ENCODE measurements at places on chromosomes 2 and 18. TPM values are rescaled to one million over a fixed set of nuclear protein-coding genes. Genes with fewer than 3 reads are reported as not detected.
A peak's percentile ranks its signal among the peaks of the same experiment; 100 is the strongest.

DNA sequence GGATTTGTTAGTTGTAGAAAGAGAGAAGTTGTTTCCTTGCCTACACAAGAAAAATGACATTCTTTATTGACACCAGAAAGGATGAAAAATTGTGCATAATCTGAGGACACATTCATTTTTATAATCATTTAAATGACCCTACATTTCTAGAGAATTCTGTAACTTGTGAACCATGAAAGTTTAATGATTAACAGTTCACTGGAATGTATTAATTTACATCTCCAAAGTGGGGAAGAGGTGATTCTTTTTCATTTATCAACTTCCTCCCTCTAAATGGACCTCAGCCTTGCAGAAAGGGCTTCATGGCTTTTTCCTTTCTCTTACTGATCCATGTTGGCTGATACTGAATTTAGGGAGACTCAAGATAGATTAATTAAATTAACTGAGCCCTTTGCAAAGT is 565.2 kb upstream of the LINC00305 start:
- DNase-seq = no peak

DNA sequence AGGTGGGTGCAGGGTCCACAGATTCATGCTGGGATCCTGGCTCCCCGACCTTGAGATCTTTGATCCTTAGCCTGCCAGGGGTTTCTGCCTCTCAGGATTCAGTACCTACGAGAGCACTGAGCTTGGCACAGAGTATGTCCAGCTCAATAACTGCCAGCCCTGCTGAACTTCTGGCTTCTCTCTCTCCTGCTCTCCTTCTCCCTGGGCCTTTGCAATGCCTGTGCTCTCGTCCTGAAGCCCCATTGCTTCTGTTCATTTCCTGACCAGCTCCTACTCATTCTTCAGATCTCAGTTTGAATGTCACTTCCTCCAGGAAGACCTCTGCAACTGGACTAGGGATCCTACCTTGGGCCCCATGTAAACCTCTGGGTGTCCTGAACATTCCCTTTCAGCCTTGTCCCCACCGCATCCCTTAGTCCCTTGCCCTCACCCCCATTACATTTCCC is 113.8 kb upstream of the HAAO start:
- no peak for DNase-seq

GRCh38 chr2:241844831-241845578 is 13.7 kb downstream of the PDCD1 start:
- DNase-seq = no peak

DNA sequence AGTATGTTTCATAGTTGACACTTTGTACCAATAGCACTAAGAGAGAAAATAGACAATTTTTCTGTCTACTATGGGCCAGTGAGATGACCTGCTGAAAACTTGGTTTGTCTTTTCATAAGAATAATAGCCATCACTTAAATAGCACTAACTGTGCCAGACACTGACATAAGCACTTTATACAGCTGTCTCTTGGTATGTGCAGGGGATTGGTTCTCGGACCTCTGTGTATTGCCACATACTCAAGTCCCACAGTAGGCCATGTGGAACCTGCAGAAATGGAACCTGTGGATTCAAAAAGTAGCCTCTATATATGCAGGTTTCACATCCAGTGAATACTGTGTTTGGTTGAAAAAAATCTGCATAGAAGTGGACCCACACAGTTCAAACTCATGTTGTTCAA is 126.7 kb downstream of the XRCC5 start:
- DNase-seq = no peak

DNA sequence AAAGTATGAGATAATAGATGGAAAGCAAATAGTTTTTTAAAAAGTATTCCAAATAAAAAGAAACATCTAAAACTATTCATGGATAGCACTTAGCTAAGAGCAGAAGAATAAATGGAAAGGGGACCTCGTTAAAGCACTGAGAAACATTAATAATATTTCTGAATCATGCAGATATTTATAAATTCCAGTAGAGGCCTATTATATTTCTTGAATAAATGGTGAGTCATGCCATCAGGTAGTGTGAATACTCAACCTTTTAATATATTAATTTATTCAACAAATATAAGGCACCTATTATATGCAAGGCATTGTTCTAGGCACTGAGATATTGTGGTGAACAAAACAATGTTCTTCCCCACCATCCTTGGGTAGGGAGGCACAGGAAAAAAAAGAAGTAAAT is 53.8 kb downstream of the ICA1L start:
- DNase-seq = no peak

DNA sequence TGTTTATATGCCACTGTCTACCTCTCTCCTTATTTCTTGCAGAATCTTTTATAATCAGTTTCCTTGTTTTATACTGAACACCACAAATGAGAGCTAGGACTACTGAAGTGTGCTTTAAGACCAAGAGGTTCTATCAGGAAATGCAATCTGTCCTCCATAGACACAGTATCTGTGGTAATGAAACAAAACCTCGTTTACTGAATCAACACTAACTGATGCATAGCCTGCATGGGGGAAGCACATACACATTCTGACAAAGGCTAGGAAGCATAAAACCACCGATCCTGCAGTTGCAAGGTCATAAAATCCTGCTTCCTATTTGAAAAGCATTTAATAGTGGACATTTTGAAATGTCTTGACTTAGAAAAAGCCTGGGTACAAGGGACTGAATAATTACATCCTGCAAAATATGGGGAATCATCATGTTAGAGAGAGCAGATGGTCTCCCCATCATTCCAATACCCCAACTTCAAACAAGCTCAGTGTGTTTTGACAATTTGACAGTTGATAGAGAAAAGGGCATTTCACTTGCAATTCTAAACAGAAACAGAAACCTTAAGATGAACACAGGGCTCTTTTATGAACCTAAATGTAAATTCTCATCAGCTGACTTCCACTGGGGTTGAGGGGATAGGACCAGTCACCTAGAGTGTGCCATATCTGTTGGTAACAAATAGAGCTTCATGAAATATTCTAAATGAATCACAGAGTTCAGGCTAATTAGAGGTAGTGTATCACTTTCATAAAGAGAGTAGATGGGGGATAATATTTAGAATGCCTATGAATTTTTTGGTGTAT is 1845.6 kb upstream of the PIK3C3 start:
- DNase-seq = no peak

- no peak for DNase-seq
These were observed 419.3 kb upstream of the VWC2L start for GRCh38 chr2:213991453-213992108.

- no peak for DNase-seq
These were observed 552.9 kb downstream of the FBXO15 start for GRCh38 chr18:73594749-73595148.

DNA sequence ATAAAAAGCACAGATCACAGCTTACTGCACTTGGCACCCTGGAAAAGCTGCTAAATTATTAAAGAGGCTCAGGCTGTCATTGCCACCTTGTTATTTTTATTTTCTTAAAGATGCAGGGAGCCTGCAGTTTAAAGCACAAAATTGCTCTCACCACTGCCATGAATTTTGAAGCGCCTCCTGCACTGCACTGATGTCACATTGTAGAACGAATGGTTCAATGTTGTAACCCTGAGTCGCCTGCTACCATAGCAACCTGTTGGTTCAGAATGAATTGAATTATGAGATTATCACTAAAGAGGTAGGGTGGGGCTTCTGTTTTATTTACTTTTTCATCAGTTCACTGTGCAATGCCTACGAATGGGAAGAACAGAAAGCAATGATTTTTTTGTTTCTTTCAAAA is 16.5 kb downstream of the SCG2 start:
- DNase-seq = no peak

- no peak for DNase-seq
These were observed 28.6 kb upstream of the GALNT5 start for GRCh38 chr2:157228946-157229345.

DNA sequence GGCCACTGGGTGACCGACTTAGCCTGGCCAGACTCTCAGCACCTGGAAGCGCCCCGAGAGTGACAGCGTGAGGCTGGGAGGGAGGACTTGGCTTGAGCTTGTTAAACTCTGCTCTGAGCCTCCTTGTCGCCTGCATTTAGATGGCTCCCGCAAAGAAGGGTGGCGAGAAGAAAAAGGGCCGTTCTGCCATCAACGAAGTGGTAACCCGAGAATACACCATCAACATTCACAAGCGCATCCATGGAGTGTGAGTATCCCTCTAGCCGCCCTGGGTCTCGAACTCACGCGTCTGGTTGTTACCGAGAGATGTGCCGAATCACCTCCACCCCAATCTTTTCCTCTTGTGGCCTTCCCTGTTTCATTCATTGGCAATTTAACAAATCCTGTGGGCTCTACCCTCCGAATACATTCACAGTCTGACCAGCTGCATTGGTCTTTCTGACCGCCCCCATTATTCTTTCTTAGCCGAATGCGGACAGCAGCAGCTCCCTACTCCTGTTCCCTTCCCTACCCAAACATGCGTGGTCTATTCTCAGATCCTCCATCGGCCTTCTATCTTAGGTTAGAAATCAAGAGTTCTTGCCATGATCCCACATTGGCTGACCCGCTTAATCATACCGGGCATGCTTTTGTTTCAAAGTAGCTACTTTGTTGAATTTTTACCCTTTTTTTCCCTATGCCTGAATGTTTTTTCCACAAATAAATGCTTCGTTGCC is 631 bp downstream of the RPL31 start:
- DNase-seq = no peak

- no peak for DNase-seq
These were observed 8.1 kb upstream of the RPIA start for GRCh38 chr2:88683160-88684021.

DNA sequence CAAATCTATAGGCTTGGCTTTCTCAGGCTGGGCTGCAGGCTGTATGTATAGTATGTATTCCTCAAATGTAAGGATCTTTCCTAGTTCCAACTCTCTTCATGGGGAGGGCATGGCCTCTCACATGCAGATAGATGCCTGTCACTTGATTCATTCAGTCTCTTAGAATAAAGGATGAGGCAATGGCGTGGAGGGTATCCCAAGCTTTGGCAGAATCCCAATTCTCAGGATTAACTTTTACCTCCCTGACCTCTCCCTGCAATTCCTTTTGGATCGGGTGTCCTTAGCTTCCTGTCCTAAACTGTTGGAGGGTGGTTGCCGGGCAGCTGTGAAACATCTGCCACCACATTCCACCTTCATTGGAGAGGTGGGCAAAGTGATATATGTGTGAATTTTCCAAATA is 80.3 kb downstream of the INSIG2 start:
- no peak for DNase-seq

- DNase-seq = peak; percentile 54
These were observed 522 bp upstream of the SRD5A2 start for GRCh38 chr2:31581124-31581795.

- DNase-seq = no peak
These were observed 88.3 kb downstream of the SOWAHC start for GRCh38 chr2:109702250-109702985.

- DNase-seq = no peak
These were observed 34.8 kb downstream of the PPP1R1C start for GRCh38 chr2:182020286-182021070.

DNA sequence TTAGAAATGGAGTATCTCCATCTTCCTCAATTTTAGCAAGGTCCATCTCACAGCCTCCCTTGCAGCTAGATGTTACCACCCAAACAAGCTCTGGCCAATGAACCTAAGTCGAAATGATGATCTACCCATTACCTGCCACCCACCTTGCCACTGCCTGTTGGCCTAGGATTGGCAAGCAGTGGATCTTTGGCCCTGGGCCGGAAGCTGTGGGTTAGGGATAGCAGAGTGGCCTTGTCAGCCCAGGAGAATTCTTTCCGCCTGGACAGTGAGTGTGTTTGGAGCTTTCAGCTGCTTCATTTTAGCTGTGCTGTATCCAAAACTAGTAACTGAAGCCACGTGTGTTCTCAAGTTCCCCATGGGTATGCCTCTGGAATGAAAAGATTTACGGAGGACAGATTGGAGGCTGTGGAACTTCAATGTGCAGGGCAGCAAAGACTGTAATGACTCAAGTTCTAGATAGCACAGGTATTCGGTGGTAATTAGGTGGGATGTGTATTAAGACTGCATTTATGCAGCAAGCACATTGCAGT is 7.7 kb upstream of the PARD6G start:
- DNase-seq = no peak

DNA sequence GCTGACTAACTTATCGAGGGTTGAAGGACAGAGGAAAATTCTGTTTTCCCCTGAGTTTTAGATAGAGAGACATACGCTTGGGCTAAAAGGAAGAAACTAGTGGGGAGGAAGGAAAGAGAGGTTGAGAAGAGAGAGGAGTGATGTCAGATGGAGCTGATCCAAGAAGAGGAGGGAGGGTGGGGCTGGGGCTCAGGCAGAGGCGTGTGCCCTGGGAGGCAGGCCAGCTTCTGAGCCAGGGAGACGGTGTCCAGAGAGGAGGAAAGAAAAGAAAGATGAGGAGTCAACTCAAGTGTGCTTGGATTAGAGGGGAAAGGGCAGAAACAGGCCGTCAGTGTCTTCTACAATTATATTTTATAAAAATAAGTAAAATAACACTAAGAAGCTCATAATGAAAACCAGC is 56.2 kb downstream of the EMILIN2 start:
- DNase-seq = no peak

- no peak for DNase-seq
These were observed 138.9 kb downstream of the DYSF start for GRCh38 chr2:71592181-71592711.

GRCh38 chr2:105538840-105539239 is 140.0 kb upstream of the FHL2 start:
- no peak for DNase-seq

DNA sequence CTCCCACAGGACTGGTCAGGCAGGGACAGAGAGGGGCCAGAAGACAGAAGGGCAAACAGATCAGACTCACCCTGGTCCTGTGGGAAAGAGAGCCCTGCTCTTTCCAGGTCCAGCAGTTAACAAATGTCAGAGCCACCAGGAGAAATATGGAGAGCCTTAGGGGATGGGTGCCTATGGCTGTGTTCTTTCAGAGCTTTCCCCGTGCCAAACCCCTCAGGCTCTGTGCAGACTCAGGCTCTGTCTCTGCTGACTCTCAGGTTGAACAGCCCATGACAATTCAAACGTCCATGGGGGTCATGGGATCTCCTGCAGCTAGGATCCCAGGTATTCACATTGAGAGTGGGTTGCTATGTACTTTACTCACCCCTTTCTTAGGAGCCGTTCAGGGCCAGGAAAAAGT is 120.8 kb upstream of the ERBB4 start:
- DNase-seq = no peak

GRCh38 chr2:18169121-18169892 is 290.8 kb downstream of the KCNS3 start:
- DNase-seq = no peak

GRCh38 chr2:110771547-110772382 is 39.4 kb downstream of the ACOXL start:
- no peak for DNase-seq

GRCh38 chr18:76487782-76488181 is 7.3 kb downstream of the ZNF516 start:
- DNase-seq = no peak

- DNase-seq = no peak
These were observed 47.8 kb downstream of the CFAP36 start for GRCh38 chr2:55567298-55567697.

Gene HNMT
- total RNA-seq = 101 TPM

Gene NPC1
- 13.8 TPM for total RNA-seq

Gene SEMA4F
- total RNA-seq = 1.9 TPM

Gene FOXI3
- total RNA-seq = not detected

Gene SH3BP4
- total RNA-seq = 24.0 TPM

Gene RAB6C
- total RNA-seq = not detected

Gene CYP27C1
- not detected for total RNA-seq

Gene KCNK3
- 0.39 TPM for total RNA-seq

Gene PSMA8
- total RNA-seq = not detected

Gene CENPO
- total RNA-seq = 1.6 TPM

Gene POTEF
- total RNA-seq = not detected

Gene CIDEA
- total RNA-seq = not detected

Gene CCDC121
- total RNA-seq = 2.1 TPM

Gene DSG4
- not detected for total RNA-seq

Gene CFAP221
- 1.6 TPM for total RNA-seq

Gene EFEMP1
- total RNA-seq = 13.2 TPM

All from right lobe of liver (tissue), 6 donors.